ENCODE measurements at places on chromosomes 7 and 10. TPM values are rescaled to one million over a fixed set of nuclear protein-coding genes. Genes with fewer than 3 reads are reported as not detected.
A peak's percentile ranks its signal among the peaks of the same experiment; 100 is the strongest.

DNA sequence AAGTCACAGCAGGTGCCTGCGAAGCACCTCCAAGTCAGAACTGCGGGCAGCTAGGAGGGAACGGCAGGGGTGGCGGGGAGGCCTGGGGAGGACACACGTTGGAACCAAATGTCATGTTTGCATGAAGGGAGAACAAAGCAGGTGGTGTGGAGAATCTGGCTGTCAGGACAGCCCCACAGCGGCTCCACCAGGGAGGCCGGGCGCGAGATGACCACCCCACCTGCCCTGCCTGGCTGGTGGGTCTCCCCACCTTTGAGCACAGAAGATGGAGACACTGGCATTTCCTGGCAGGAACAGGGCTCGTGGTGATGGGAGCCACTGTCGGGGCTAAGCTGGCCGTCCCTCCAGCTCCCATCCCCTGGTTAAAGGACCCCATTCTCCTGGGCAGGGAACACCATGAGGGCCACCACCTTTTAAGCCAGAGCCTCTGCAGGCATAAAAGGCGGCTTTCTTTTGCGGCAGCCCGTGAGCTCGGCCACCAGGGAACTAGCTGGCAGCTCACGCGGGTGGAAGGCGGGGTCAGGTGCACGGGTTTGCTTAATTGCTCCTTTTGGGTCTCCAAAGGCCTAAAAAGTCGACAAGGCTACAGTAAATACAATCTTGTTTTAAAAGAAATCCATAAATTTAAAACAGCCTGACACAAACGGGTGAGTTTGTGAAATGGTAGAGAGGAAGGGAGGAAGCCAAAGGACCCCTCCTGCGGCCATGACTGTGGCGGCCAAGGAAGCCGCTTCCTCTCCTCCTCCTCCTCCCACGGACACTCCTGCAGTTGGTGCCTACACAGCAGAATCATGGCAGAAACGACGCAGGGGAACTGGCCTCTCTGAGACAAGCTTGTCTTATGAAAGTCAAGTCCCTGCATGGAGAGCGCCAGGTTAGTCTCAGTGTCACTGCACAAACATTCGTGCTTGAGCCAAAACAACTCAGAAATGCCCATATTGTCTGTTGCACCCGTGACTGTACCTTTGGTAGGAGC is 213.8 kb downstream of the DNAJB6 start:
- peaks cover 4% of the 10 kb centered on the region for H3K36me3 ChIP-seq
- H3K4me3 ChIP-seq = no peak overlapping the region
- DNase-seq = no peak
- no peaks in the 10 kb centered on the region for H3K4me1 ChIP-seq
- no peak overlapping the region for H3K27ac ChIP-seq

DNA sequence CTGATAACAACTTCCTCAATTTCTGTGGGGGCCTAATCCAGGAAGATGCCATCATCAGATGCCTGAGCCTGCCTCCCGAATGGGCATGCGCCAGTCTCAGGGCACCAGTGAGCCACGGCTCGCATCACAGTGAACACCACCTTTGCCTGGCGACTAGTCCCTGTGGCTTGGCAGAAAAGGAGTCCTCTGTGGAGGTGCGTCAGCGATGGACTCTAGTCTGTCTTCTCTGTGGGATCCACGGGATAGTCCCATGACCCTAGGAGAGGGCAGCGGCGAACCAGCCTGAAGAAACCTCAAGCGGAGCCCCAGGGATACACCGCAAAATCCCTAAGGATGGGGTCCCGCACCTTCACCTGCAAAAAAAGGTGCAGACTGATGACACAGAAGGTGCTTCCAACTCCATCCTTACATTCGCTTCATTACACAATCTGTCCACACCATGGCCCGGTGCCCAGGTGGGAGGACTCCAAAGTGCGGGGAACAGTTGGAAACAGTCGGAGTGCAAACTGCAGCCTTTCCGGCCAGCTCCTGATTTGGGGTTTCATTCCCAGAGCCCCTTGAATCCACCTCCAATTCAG is 35.1 kb upstream of the ZNF273 start:
- no peak overlapping the region for H3K27ac ChIP-seq
- H3K4me1 ChIP-seq = no peaks in the 10 kb centered on the region
- no peak overlapping the region for H3K4me3 ChIP-seq
- DNase-seq = no peak
- H3K27me3 ChIP-seq = no peaks in the 10 kb centered on the region
- H3K36me3 ChIP-seq = no peaks in the 10 kb centered on the region

DNA sequence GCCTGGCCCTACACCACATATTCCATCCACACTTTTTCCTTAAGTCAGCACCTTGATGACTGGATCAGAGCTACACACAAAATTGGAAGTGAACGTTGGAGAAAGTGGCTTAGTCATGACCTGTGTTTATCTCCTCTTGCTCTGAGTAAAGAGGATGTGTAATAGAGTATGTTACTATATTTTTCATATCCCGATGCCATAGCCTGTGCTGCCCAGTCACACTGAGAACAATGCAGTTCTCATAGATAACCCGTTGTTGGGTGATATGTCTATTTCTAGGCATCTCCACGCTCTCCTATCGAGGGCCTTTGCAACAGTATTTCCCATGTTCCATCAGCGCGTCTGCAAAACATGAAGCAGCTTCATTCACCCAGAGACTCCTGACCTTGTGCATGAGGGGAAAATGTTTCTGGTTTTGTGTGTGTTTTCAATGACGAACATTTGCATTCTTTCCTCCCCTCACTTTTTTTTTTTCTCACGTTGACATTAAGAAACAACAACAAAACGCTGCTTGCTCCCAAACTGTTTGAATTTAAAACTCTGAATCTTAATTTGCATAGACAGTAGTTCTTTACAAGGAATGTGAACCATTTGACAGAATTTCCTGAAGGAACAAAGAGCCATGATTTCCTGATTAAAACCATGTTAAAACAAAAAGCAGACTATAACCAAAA is 43.4 kb downstream of the GRK5 start:
- DNase-seq = no peak
- no peaks in the 10 kb centered on the region for H3K27me3 ChIP-seq
- peak overlapping the region; percentile 85 for H3K27ac ChIP-seq
- no peaks in the 10 kb centered on the region for H3K36me3 ChIP-seq
- peaks cover 90% of the 10 kb centered on the region for H3K4me1 ChIP-seq
- no peak overlapping the region for H3K4me3 ChIP-seq

DNA sequence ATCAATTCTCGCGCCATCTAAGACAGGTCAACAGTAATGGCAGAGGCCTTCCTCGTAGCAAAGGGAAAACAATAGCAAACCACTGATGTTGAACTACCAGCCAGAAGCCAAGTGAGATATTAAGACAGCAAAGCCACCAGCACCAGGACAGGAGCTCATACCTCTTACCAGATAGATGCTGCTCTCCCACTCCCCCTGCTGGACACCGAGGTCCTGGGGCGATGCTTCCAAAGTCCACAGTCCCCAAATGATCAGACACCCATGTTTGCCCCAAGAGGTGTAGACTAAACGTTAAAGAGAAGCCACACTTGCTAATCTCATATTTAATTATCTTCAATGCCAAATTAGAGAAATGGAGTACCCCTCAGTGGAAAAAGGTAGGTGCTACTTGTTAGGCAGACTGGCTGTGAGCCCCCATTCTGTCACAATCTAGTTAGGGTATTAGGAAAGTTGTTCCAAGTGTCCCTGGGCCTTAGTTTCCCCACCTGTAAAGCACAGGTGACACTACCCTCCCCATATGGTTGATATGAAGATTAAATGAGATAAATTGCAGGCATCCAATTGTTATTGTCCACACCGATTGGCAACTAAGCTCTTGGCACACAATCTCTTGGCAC is 39.9 kb downstream of the TOMM7 start:
- no peaks in the 10 kb centered on the region for H3K36me3 ChIP-seq
- H3K27me3 ChIP-seq = no peaks in the 10 kb centered on the region
- H3K4me1 ChIP-seq = no peaks in the 10 kb centered on the region
- no peak overlapping the region for H3K27ac ChIP-seq
- DNase-seq = no peak

DNA sequence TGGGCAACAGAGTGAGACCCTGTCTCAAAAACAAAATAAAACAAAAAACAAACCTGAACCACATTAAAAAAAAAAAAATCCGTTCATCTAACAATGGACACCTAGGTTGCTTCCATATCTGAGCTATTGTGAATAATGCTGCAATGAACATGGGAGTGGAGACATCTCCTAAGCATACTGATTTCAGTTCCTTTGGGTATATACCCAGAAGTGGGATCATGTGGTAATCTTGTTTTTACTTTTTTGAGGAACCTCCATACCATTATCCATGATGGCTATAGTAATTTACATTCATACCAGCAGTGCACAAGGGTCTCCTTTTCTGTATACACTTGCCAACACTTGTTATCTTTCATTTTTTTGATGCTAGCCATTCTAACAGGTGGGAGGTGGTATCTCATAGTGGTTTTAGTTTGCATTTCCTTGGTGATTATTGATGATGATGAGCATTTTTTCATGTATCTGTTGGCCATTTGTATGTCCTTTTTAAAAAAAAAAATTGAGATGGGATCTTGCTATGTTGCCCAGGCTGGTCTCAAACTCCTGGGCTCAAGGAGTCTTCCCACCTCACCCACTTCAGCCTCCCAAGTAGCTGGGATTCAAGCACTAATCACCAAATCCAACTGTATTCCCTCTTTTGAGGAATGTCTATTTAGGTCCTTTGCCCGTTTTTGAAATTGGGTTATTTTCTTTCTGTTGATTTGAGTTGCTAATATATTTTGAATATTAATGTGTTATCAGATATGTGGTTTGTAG is 17.5 kb downstream of the CDK13 start:
- H3K36me3 ChIP-seq = no peaks in the 10 kb centered on the region
- DNase-seq = no peak
- H3K4me3 ChIP-seq = no peak overlapping the region
- no peak overlapping the region for H3K27ac ChIP-seq

GRCh38 chr10:56003555-56003954 is 357.5 kb downstream of the ZWINT start:
- no peak overlapping the region for H3K4me3 ChIP-seq
- H3K4me1 ChIP-seq = no peaks in the 10 kb centered on the region
- no peaks in the 10 kb centered on the region for H3K27me3 ChIP-seq
- no peak overlapping the region for H3K27ac ChIP-seq
- no peaks in the 10 kb centered on the region for H3K36me3 ChIP-seq
- DNase-seq = no peak

GRCh38 chr7:22387583-22387982 is 30.6 kb upstream of the RAPGEF5 start:
- no peaks in the 10 kb centered on the region for H3K4me1 ChIP-seq
- H3K27me3 ChIP-seq = no peaks in the 10 kb centered on the region
- DNase-seq = no peak

- H3K4me3 ChIP-seq = no peak overlapping the region
- no peaks in the 10 kb centered on the region for H3K36me3 ChIP-seq
- no peaks in the 10 kb centered on the region for H3K4me1 ChIP-seq
- H3K27ac ChIP-seq = no peak overlapping the region
These were observed 98.1 kb downstream of the SDHAF3 start for GRCh38 chr7:97215556-97215955.

NSUN6 gene
- 11.5 TPM for total RNA-seq

- H3K4me1 ChIP-seq = no peaks in the 10 kb centered on the region
- DNase-seq = no peak
- H3K27ac ChIP-seq = no peak overlapping the region
These were observed 642.2 kb downstream of the SH2D4B start for GRCh38 chr10:81179805-81180452.

- H3K27me3 ChIP-seq = no peaks in the 10 kb centered on the region
- peak overlapping the region; percentile 73 for H3K27ac ChIP-seq
- no peaks in the 10 kb centered on the region for H3K36me3 ChIP-seq
- H3K4me1 ChIP-seq = peaks cover 27% of the 10 kb centered on the region
- no peak for DNase-seq
- H3K4me3 ChIP-seq = peak overlapping the region; percentile 86
These were observed 377 bp upstream of the POLR1F start for GRCh38 chr7:19709249-19709578.

AGR3 gene
- not detected for total RNA-seq

DNA sequence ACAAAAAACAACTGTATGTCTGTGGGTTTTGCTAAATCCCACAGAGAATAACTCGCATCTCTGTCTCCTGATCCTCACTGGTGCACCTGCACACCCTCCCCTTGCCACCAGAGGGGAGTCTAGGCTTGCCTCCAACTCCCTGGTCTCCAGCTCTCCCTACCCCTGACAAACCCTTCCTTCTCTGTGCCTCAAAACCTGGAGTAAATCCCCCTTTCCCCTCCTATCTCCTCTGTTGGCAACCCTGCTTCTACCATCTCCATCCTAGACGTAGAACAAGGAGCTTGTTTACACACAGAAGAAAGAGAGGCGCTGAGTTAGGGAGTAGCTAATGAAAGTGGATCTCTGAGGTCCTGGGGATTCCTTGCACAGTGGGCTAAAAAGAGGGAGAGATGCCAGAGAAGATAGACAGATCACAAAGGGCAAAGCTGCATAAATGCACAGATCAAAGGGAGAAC is 6.0 kb downstream of the MBLAC1 start:
- H3K4me3 ChIP-seq = no peak overlapping the region
- peaks cover 21% of the 10 kb centered on the region for H3K4me1 ChIP-seq
- no peak overlapping the region for H3K27ac ChIP-seq

TCTN3 gene
- total RNA-seq = 15.2 TPM

VPS37D gene
- total RNA-seq = 5.4 TPM

NPC1L1 gene
- total RNA-seq = 0.49 TPM

All from vagina (tissue), 2 donors.